Epithelial cell of proximal tubule (primary cell): ENCODE measurements at places on chromosomes 6 and 20.

DNA sequence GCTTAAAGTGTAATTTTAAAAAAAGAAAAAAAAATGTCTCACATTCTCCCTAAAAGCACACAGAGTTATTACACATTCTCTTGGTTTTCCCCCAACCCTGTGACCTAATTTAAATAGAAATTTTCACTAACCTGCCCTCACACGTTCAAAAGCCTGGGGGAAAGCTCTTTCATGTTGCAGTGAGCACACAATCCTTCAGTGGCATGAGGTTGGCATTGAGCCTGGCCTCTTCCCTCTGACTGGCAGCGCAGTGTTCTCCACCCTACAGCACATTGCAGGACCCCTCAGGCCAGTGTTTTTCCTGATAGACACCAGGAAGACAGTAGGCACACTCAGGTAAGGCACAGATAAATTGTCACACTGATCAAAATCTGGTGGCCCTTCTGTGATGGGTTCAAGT, 34.1 kb downstream of the TNFRSF21 start:
- DNase-seq: no peak

GRCh38 chr20:49935746-49936152, 448 bp upstream of the RNF114 start:
- no peak for DNase-seq

DNA sequence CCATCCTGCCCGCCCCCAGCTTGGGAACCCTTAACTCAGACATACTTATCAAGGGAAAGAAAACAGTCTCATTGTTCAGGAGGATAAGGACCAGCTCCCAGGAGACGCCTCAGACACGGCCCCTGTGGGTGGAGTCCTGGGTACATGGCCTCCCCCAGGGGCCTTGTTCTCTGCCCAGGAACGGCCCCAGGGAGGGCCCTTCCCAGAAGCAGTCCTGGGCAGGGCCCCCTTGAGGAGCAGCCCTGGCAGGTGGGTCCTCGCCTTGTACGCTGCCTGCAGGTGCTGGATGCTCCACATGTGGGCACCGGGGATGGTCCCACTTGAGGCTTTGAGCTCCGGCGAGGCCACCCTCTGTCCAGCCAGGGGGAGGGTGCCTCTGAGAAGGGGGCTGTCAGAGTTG, 4.5 kb upstream of the GATA5 start:
- DNase-seq: no peak

GRCh38 chr6:151154418-151154817, 85.3 kb upstream of the AKAP12 start:
- DNase-seq: no peak

- no peak for DNase-seq
Measured at GRCh38 chr6:45608252-45608913, 230.6 kb upstream of the SUPT3H start.

GRCh38 chr20:17940224-17940971, 28.2 kb downstream of the SNX5 start:
- no peak for DNase-seq

GRCh38 chr20:33411711-33412483, 10.6 kb upstream of the CDK5RAP1 start:
- no peak for DNase-seq

GRCh38 chr6:108565893-108566292, 5.2 kb downstream of the FOXO3 start:
- DNase-seq: no peak

DNA sequence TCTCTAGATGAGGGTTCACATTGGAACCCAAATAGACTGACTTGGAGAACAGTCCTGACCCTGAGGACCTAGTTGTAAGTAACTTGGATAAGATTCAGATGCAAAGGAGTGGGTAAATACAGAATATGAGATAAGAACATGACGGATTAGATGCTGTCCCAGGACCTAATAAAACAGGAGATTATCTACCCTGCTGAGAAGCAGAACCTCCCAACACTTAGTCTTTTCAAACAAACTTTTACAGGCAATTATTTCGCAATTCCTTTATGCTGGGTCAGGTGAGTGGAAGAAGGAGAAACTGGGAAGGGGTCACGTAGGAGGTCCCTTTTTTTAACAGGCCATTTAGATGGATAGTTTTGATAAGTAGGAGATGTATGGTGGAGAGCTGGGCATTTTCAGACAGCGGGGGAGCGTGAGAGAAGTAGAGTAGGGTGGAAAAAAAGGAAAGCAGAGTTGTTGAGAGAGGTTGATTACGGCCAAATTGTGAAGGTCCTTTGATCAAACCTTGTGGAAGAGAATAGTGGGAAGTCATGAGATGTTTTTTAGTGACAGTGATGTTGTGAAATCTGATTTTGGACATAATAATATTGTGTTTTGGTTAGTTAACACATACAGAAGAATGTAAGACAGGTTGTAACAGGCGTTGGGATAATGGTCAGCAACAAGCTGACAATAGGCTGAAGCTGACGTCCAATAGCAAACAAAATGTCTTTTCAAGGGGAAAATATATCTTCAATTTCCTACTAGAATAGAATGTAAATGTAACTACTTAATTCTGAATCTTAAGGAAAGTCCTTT, 32.8 kb downstream of the FAM83B start:
- no peak for DNase-seq

GRCh38 chr6:75691012-75691411, 58.0 kb upstream of the MYO6 start:
- DNase-seq: no peak

DNA sequence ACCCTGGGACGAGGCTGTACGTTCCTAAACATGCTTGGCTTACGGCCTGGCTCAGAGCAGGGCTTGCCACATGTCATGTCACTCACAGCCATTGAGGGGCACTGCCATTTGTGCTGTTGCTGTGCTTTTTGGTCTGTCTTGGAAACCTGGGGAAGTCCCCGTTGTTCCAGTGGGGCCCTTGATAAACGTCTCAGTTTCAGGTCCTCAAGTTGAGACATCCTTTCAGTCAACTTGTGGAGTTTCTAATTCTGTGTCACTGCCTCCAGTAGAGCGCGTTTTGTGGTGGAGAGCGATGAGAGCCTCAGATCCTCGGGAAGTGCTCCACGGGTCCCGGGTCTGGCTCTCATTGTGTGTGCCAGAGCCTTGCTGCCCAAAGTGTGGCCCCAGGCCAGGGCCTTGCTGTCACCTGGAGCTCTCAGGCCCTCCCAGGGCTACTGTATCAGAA, 43.0 kb upstream of the CCR6 start:
- DNase-seq: no peak

DNA sequence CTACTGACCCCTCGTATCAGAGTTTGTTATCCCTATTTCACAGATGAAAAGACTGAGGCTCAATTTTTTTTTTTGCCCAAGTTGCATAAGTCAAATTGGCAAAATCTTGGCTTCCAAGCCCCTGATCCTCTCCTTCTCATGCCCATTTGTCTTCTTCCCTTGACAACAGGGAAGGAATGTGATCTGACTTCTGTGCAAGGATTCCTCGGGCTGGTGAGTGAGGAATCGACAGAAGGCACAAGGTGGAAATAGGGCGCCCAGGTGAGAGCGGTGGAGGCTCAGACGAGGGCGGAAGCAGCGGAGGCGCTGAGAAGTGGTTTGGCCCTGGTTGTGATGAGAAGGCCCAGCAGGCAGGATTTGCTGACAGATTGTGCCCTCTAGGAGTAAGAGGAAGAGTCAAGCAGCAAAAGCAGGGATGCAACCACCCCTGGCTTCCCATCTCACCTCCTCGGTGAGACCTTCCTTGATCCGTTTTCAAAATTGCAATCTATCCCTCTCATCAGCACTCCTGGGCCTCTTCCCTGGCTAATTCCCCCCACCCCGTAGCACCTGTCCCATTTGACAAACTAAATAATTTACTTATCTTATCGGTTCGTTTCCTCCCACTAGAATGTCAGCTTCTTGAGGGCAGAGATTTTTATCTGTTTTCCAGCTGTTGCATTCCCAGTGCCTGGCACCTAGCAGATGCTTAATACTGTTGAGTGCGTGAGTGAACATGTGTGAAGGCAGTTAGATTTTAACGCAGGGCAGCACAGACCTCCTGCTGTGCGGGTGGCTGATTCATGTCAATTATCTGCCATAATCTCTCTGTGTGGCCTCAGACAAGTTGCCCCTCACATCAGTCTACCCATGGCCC, 3.7 kb upstream of the SIRPA start:
- DNase-seq: no peak

GRCh38 chr6:126701676-126702560, 362.0 kb downstream of the CENPW start:
- no peak for DNase-seq

- no peak for DNase-seq
Measured at GRCh38 chr6:167244991-167245390, 46.1 kb upstream of the UNC93A start.

DNA sequence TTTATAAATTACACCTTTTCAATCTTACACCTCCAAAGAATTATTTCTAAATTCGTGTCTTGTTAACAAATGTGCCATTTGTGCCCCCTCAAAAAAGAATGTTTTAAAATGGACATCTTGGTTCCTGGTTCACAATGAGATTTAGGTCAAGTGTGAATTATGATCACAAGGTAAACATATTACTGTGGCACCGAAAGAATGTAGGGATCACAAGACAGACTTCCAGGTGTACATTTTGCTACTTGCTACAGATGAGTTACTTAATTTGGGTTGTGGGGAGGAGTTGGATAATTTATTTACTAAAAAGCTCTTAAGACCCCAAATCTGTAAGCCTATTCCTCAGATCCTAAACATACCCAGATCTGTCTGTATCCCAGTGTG, 25.0 kb upstream of the ADTRP start:
- no peak for DNase-seq

DNA sequence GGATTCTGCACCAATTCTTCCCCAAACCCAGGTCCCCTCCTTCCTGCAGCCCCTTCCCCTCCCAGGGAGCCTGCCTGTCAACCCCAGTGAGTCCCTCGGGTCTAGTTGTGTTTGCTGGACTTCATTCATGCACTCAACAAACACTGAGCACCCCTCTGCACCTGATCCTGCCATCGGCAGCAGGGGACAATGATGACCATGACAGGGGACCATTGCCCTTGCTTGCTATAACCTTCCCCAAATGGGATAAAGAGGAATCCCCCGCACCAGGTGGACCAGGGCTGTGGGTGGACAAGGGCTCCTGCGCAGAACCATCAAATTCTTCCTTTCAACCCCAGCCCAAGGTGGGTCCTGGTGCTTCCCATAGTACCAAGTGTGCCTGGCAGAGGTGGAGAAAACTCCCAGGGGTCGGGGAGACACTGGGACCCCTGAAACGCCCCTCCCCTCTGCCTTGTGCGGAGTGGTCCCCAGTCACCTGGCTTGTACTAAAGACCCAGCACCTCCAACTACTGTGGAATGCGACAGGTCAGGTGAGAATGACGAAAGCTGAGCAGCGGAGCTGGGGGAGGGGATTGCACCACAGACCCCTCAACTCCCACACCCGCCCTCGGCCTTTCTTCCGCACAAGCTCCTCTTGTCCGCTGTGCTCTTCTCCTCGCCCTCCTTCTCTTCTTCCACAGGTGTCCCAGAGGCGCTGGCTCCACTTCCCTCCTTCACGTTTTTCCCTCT, 119.9 kb upstream of the ZNF217 start:
- no peak for DNase-seq

DNA sequence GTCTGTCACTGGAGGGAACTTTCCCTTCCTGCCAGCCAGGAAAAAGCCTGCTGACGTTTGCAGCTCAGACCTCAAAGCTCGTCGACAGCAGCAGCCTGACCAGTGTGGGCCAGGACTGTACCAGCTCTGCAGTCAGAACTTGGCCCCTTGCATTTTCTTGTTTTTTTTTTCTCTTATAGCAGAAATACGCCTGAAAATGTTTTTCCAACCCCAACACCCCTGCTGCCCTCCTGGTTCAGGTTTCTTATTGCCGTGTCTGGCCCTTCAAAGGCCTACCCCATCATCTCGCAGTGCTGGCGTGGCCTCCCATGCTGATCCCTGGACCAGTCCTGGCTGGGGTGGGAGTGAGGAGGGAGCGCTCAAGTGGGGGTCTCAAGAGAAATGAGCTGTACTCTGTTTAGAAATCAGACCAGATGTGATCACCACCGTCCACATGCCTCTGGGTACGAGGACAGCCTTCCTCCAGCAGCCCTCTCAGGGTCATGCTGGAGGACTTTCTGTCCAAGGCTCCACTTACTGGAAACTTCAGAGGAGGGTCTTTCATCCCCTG, 169.0 kb downstream of the FOXC1 start:
- DNase-seq: no peak

GRCh38 chr20:49228676-49229075, 9.5 kb downstream of the DDX27 start:
- DNase-seq: no peak

DNA sequence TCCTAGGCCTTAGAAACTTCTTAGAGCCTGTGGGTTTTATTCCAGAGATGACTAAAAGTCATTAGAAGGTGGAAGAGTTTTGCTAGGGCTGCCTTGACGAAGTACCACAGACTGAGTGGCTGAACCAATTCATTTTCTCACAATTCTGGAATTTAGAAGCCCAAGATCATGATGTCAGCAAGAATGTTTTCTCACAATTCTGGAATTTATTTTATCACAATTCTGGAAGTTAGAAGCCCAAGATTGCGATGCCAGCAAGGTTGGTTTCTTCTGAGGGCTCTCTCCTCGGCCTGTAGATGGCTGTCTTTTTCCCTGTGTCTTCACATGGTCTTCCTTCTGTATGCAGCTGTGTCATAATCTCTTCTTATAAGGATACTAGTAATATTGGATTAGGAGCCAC, 672.9 kb upstream of the MARCKS start:
- no peak for DNase-seq

- no peak for DNase-seq
Measured at GRCh38 chr6:136166815-136167214, 83.3 kb downstream of the MTFR2 start.

GRCh38 chr6:107062691-107063090, 34.7 kb downstream of the MTRES1 start:
- no peak for DNase-seq
